ENCODE measurements at places on chromosomes 3 and 15.

DNA sequence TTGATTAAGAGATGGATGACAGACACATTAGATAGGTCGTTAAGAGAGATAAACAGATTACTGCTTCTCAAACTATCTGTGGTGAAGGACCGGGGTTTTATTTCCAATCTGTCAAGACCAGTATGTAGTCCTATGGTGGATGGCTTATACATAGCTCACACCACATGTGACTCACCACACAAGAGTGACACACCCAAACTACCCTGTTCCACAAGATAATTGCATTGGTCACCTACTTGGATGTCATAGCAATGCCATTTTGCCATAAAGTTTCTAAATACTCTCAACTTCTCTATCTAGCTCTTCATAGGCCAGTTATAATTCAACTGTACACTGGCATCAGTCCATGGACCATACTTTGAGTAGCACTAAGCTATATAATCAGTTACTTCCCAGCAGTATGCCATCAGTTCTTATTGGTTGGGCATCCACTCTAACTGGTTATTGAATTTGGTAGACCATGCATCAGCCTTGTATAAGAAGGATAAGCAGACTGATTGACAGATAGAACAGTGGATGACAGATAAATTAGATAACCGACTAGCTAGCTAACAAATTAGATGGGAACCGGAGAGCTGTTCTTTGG lies 11.6 kb downstream of the WWTR1 start:
- peak; percentile 64 for DNase-seq

DNA sequence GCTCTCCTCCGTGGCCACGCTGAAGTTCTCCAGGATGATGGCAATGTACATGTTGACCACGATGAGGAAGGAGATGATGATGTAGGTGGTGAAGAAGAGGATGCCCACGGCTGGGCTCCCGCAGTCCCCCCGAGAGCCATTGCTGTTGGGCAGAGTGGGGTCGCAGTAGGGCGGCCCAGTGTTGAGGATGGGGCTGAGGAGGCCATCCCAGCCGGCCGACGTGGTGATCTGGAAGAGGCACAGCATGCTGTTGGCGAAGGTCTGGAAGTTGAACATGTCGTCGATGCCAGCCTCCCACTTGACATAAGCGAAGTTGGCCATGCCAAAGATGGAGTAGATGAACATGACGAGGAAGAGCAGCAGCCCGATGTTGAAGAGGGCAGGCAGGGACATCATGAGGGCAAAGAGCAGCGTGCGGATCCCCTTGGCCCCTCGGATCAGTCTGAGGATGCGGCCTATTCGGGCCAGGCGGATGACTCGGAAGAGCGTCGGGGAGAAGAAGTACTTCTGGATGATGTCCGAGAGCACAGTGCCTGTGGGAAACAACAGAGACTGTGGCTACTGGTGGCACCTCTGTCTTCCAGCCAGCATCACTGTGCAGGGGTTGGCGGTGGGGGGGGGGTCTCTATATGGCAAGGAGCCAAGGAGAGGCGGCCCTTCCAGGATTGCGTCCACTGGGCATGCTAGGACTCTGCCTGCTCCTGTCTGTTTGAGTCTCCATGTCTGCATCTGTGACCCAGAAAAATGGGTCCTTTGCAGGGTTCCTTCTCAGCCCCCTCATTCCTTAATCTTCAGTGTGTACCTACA lies 55.1 kb downstream of the EXOG start:
- DNase-seq: no peak

DNA sequence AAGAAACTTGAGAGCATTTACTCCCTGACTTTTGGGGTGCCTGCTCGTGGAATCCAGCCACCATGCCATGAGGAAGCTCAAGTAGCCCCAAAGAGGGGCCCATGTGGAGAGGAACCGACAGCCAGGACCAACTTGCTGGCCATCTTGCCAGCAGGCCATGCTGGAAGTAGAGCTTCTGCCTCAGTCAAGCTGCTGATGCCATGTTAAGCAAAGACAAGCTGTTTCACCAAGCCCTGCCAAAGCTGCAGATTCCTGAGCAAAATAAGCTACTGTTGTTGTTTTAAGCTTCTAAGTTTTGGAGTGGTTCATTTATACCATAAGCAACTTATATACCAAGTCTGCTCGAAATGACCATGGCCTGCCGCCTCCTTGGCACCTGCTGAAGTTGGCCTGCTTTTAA lies 14.1 kb downstream of the RFTN1 start:
- DNase-seq: no peak

- DNase-seq: no peak
Measured at GRCh38 chr3:177569875-177570657, 372.8 kb upstream of the TBL1XR1 start.

- no peak for DNase-seq
Measured at GRCh38 chr3:98801043-98801747, 38.1 kb downstream of the ST3GAL6 start.

GRCh38 chr15:90765966-90766365 lies 48.8 kb downstream of the BLM start:
- DNase-seq: no peak

- DNase-seq: no peak
Measured at GRCh38 chr3:11014253-11014652, 21.7 kb downstream of the SLC6A1 start.

- no peak for DNase-seq
Measured at GRCh38 chr15:91126080-91126479, 26.0 kb downstream of the SV2B start.

DNA sequence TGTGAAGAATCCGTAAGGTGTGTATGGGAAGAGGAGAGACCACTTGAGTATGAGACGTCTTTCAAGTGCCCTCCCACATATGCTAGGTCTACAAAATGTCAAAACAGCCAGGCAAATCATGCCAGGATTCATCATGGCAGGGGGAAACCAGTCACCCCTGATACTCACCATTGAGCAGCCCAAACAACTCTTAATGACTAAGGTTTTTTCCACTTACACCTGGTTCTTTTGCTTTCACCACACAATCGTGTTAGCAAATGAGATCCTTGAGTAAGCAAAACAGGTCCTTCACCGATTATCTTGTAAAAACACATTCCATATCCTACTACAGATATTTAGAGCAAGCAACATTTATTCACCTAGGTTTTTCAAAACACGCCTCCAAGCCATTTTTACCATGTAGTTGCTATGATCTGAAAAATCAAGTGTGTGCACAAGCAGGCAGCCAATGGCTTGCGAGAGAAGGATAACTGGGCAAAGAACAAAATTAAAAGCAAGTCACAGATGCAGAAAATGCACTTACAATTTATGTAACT lies 177.5 kb upstream of the LPP start:
- DNase-seq: no peak

DNA sequence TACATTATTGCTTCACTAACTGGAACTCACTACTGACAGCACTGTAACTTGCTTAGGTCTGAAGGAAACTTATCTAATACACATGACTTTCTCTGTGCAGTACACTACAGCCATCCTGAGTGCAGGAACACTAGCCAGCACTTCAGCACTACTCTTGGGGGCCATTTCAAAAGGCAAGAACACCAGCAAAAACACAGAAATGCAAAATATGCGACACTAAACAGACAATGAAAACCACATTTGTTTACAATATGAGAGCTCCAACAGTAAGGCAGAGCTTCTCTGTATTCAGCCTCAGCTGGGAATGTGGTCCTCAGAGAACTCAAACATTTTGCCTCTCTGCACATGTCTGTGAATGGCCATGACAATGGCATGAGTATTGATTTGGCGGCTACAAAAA lies 109.6 kb downstream of the ARRDC4 start:
- DNase-seq: no peak

DNA sequence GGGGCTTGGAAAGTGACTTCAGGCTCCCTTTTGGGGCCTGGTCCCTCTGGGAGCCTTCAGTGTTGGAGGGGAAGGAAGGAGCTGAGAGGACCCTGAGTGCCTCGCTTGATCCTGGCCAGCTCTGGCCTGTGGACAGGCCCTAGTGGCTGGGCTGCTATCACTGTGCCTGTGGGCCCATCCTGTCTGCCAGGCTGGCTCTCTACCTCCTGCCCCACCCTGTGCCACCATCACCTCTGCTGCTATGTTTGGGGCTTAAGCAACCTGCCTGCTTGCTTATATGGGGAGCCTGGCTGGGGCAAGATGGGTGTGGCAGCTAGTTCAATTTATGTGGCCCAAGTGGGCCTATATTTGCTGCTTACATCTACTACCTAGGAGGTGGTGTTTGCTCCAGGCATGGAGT lies 7.1 kb downstream of the TEX264 start:
- DNase-seq: no peak

DNA sequence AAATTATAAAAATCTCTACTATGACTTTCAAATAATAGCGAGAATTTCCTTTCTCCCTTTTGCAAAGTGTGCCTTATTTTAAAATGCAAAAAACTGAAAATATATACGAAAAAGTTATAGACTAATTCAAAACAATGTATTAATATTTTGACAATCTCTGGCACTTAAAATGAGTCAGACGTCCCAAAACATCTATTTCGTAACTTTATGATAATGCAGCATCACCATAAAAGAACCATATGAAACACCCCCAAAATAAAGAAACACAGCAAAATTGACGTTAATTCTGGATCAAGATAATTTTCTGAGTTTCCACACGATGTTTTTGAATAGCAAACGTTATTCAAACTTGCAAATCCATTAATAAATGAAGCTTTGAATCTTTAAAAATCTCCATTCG lies 1.0 kb downstream of the COPS2 start:
- DNase-seq: no peak

GRCh38 chr3:167166594-167167253 lies 213.4 kb downstream of the ZBBX start:
- DNase-seq: no peak

GRCh38 chr15:45657254-45657653 lies 22.4 kb downstream of the SQOR start:
- no peak for DNase-seq

GRCh38 chr3:42529468-42529867 lies 27.0 kb downstream of the VIPR1 start:
- no peak for DNase-seq

- no peak for DNase-seq
Measured at GRCh38 chr3:134833453-134834163, 38.5 kb downstream of the EPHB1 start.

- DNase-seq: peak; percentile 66
Measured at GRCh38 chr3:47989981-47990440, 26.2 kb downstream of the MAP4 start.

DNA sequence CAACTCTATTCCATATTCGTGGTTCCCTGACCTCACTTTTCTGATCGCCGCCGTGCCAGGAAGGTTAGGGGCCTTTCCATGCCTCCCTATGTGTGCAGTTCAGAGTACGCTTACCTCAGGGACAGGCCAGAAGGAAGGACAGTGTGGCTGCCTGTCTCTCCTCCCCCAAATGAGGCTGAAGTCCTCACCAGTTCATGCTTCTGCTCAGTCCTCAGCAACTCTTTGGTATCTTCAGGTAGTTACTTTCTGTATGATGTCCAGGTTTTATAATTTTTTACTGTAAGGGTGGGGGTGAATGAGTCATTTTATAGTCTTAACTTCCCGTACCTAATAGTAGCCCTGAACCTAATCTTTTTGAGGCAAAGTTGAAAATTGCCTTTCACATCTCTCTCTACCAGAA lies 98.7 kb downstream of the VPS8 start:
- DNase-seq: no peak

DNA sequence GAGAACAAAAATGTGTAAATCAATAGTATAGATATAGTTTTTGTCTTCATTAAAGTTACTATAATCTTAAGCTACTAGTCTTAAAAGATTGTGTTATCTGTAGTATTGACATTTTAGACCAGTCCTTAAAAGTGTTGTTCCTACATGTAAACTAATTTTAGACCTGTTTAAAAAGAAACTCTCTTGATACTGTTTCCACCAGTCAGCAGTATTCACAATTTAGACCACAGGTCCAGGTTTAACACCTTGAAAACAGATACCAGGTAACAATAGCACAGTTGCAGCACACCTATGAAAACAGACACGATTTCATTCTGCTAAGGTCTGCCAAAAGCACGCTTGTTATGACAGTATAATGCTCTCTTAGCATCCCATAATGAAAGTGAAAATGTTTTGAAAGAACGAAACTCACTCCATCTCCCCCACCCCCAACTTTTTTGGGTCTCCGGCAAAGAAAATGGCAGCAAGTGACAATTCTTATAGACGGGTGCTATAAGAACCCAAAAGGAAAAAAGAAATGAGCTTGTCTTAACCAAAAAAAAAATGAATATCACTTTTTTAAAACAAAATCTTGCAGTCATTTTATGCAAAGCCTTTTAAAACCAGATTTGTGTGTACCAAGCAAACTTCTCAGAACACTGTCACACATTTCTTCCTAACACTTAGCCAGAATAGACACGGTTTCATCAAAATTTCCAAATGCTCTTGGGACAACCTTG lies 1.6 kb downstream of the EIF4E3 start:
- DNase-seq: no peak

DNA sequence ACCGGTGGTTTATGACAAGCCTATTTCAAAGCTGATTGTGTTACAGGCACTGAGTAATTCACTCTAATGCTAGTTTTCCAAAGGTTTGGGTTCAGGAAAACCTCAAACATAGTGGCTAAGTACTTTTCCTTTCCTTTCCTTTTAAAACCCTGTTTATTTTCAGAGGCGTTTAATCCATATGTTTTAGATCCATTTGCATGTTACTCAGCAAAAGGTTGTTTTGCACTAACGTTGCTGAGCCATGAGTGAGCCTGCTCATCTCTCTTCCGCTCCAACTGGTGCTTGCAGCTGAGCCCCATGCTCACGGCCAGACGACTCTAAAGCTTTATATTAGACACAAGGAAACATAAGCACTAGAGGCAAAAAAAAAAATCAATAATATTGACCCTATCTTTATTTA lies 9.4 kb downstream of the CEMIP start:
- DNase-seq: no peak

- DNase-seq: no peak
Measured at GRCh38 chr3:43709022-43709421, 18.3 kb downstream of the ABHD5 start.

GRCh38 chr15:55587321-55588069 lies 650 bp downstream of the PYGO1 start:
- DNase-seq: peak; percentile 30

DNA sequence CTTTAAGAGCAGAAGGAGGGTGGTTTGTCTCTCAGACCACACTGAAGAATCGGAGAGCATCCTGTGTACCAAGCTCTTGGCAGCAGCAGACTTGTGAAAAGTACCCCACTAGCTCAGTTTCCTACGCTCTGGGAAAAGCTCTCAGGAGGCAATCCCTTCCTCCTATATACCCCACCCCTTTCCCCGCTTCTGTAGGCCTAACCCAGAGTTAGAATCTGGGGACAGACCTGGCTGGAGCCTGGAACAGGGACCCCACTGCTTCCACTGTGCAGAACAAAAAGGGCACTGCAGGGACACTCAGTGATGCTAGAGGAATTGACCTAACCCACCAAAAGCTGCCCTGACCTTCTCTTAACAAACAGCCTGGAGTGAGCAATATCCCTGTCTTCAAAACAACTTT lies 70.0 kb upstream of the CCDC39 start:
- DNase-seq: no peak

GRCh38 chr15:33086500-33087121 lies 107.9 kb downstream of the FMN1 start:
- peak; percentile 44 for DNase-seq

DNA sequence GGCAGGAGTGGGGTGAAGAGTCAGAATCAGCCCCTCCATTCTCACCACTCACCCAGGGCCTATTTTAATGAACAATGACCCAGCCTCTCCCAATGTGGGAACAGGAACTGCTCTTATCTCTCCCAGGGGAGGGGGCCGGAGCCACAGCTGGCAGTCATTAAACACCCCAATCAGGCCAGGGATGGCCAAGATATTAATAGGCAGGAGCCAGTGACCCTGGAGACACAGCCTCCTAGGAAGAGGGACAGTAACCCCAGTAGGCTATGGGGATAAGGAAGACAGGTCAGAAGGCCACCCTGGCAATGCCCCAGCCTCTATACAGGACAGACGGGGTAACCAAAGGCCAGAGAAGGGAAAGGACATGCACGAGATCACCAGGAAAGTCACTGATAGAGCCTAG lies 38.6 kb downstream of the VIPR1 start:
- no peak for DNase-seq

- peak; percentile 26 for DNase-seq
Measured at GRCh38 chr3:189457201-189457607, 174.0 kb upstream of the TP63 start.

All from RWPE1 (cell line).